Stimulated activated CD8-positive, alpha-beta memory T cell treated with anti-CD3 and anti-CD28 coated beads, Interleukin-15, amount 100 ng/mL, for 4 hours (primary cell): ENCODE measurements at places on chromosomes 12 and 14.

DNA sequence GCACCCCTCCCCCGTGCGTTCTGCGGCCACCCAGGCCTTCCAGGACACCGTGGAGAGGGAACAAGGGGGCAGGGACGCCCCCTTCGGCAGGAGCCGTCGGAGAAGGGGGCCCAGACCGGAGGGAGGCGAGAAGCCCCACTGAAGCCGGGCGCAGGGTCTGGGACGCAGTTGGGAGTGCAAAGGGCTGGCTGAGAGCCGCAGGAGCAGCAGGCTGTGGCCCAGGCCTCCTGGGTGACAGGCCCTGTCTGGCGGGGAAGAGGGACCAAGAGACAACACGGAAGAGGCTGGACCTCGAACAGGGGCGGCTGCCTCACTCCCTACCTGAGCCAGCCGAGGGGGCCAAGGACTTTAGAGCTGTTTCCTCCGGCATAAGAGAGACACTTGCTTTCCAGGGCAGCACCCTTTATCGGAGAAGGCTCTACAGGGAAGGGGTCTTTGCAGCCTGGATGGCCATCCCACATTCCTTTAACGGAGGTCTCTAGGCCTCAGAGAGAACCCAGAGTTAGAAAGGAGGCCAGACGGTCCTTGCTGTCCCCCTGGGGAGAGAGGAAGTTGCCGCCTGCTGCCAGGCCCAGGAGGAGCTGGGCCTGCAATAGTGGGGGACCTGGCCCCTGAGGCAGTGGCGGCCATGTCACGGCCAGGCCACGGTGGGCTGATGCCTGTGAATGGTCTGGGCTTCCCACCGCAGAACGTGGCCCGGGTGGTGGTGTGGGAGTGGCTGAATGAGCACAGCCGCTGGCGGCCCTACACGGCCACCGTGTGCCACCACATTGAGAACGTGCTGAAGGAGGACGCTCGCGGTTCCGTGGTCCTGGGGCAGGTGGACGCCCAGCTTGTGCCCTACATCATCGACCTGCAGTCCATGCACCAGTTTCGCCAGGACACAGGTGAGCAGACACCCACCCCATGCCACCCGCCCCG lies 1.3 kb downstream of the DTX1 start:
- no peak for DNase-seq

DNA sequence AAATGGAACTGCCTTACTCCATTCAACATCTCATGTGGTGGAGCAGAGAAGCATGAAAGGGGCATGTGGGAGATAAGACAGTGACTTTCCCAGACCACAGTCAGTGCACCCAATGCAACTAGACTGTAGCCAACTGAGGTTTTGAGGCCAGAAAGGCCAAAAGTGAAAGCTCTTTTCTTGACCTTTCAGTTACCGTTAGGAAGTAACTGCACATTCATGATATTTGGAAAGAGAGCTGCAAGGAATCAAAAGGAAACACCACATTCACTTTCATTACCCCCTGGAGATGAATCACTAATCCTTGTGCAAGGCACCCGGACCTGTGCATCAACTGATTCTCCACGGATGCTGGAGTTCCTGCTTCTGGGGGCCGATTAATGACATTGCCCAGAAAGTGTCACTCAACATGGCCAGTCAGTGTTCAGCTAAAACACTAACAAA lies 72.9 kb upstream of the ELK3 start:
- DNase-seq, result no peak

- DNase-seq, result no peak
Measured at GRCh38 chr14:23539248-23540140, 12.1 kb downstream of the ZFHX2 start.

DNA sequence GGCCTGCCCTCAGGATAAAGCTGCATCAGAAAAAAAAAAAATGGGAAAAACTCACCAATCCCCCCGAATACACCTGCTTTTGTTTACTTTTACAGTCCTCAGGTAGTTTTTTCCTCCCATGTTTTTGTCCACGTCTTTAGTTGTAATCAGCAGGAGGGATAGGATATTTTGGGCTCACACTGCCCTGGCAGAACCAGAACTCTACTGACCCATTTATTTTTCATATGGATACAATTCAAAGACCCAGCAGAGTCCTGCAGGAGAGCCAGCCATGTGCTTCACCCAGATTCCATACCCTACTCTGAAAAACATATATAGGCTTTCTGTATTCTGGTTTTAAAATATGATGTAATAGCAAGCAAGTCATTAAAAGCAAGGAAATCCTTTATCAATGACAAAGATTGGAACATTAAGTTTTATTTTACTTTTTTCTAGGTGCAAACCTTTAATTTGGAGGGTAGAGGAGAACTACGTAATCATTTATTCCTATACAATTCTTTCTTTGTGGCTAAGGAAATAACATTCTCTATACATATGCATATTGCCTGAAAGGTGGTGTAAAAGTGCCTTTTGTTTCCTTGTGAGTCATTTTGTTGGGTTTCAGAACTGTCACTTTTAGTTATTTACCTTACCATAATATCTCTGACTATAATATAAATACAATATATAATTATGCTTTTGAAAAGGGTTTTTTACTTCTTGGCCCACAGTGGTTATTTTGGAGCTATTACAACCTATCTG lies 19.1 kb downstream of the DACT1 start:
- DNase-seq, result no peak

DNA sequence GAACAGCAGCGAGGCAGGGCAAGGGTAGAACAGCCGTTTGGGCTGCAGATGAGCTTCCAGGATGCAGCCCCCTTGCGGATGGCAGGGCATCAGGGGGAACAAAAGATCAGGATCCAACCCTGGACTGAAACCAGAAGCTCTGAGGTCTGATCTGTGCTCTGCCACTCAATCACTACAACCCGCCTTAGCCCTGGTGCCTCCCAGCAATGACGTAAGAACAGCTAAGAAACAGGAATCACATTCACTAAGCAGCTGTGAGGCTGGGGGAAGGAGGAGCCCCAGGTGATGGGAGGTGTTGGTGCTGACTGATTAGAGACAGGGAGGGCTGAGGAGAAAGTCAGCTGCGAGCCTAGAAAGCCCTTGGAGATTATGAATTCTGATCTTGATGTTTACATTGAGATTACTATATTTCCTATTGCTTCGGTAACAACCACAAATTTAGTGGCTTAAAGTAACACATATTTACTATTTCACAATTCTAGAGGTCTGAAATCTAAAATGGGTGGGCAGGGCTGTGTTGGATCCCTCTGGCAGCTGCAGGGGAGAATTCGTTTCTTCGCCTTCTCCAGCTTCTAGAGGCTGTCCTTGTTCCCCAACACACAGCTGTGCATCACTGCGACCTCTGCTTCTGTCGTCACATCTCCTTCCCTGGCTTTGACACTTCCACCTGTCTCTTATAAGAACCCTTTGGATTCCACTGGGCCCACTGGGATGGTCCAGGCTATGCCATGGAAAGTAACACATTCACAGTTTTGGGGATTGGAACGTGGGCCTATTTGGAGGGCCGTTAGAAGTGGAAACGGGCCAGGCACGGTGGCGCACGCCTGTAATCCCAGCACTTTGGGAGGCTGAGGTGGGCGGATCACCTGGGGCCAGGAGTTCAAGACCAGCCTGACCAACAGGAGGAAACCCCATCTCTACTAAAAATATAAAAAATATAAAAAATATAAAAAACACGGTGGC lies 6.1 kb upstream of the CD9 start:
- no peak for DNase-seq
